ENCODE measurements at places on chromosomes 13 and 19.

- no peak for DNase-seq
Measured at GRCh38 chr13:65789815-65790214, 1440.3 kb downstream of the PCDH9 start.

DNA sequence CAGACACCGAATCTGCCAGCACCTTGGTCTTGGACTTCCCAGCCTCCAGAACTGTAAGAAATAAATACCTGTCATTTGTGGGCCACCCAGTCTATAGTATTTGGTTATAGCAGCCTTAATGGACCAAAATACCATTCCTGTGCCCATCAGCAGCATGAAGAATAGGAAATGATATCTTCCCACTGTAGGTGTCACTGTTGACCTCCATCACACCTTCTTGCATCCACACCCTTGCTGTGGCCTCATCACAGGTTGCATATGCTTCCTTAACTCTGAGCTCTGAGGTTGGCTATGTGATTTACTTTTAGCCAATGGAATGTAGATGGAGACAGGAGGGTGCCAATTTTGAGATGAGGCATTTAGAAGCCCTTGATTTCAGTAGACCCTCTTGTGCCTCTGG is 242.0 kb upstream of the TSHZ3 start:
- DNase-seq = no peak

GRCh38 chr13:59413126-59413525 is 750.6 kb downstream of the DIAPH3 start:
- DNase-seq = peak; percentile 47

DNA sequence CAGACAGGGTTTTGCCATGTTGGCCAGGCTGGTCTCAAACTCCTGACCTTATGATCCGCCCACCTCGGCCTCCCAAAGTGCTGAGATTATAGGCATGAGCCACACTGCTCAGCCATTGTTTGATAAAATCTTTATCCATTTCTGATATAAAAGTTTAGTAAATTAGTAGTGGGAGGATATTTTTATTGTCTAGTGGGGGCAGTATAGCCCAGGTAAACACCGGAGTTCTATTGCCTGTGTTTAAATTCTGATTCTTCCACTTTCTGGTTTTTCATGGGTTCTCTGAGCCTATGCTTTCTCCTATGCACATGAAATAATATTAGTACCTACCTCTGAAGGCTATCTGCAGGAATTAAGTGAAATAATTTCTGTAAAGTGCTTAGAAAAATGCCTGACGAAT is 20.1 kb upstream of the ARHGEF18 start:
- DNase-seq = peak; percentile 39

GRCh38 chr19:3682741-3683404 is 17.4 kb downstream of the PIP5K1C start:
- no peak for DNase-seq

- no peak for DNase-seq
Measured at GRCh38 chr13:46526740-46527139, 26.2 kb upstream of the LRCH1 start.

DNA sequence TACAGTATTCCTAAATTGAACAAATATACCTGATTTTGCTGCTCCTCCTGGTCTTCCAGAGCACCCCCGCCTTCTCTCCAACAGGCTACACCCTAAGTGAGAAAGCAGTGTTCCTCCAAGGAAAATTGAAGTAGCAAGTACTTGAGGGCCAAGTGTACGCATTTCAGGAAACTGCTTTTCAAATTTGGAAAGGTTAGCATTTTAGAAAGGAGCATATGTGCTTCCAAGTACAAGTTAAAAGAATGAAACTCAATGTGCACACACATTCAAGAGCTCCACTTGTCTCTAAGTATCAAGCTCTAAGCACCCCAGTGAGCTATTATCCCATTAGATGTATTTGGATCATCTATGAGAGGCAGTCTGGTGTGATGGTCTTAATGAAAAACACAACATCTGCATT is 25.8 kb downstream of the LHFPL6 start:
- no peak for DNase-seq

DNA sequence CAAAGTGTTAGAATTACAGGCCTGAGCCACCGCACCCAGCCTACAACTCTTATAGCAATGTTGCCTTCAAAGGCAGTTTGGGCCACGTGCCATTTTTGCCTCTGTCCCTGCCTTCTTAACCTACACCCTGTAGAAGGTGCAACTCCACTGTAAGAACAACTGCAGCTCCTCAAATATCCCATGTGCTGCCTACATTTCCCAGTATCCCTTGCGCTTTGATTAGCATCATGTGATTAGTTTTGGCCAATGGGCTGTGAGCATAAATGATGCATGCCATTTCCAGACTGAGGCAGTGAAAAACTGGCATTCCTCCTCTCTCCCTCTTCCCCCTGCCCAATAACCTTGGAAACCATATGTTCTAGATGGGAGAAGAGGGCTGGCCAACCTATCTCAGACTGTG is 75.2 kb upstream of the MRI1 start:
- DNase-seq = peak; percentile 72

- DNase-seq = no peak
Measured at GRCh38 chr19:55068950-55069864, 6.3 kb upstream of the RDH13 start.

GRCh38 chr13:71576571-71576970 is 290.4 kb downstream of the DACH1 start:
- DNase-seq = no peak

- no peak for DNase-seq
Measured at GRCh38 chr19:53896682-53897081, 12.4 kb upstream of the CACNG7 start.

- no peak for DNase-seq
Measured at GRCh38 chr13:26679411-26680122, 81.0 kb downstream of the GPR12 start.

- no peak for DNase-seq
Measured at GRCh38 chr19:40286971-40287421, 1.9 kb upstream of the AKT2 start.

GRCh38 chr13:101916775-101917474 is 464.4 kb downstream of the ITGBL1 start:
- no peak for DNase-seq

- no peak for DNase-seq
Measured at GRCh38 chr19:28793391-28794168, 419.4 kb downstream of the UQCRFS1 start.

Data from hematopoietic multipotent progenitor cell treated with erythropoietin and hydrocortisone succinate and interleukin-3 and kit ligand, for 6 days (in vitro differentiated cells).